ENCODE measurements at places on chromosomes 13 and 19. TPM values are rescaled to one million over a fixed set of nuclear protein-coding genes. Genes with fewer than 3 reads are reported as not detected.

DNA sequence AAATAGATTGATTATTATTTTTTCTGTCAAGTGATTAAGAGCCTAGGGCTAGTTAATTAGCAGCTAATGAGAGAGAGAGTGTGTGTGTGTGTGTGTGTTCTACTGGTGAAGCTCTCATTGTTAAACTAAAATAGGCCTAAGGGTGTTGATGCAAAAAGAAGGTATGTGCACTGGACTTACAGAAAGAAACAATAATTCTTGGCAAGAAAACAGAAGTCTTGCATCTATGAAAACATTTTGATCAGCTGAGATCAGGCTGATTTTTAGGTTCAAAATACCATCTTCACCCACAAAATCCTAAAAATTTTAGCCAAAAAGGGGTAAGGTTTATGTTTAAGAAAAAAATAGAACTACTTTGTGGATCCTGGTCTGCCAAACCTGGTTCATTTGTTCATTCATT is 106.5 kb downstream of the POSTN start:
- no peak overlapping the region for H3K4me3 ChIP-seq
- no peaks in the 10 kb centered on the region for H3K36me3 ChIP-seq
- H3K4me1 ChIP-seq, result peaks cover 6% of the 10 kb centered on the region
- DNase-seq, result no peak
- H3K27me3 ChIP-seq, result no peaks in the 10 kb centered on the region
- H3K27ac ChIP-seq, result no peak overlapping the region

GRCh38 chr19:17346109-17346671 is 8.8 kb downstream of the GTPBP3 start:
- DNase-seq, result peak; percentile 54
- H3K27ac ChIP-seq, result no peak overlapping the region
- peaks cover 3% of the 10 kb centered on the region for H3K36me3 ChIP-seq
- H3K27me3 ChIP-seq, result peaks cover 3% of the 10 kb centered on the region

DNA sequence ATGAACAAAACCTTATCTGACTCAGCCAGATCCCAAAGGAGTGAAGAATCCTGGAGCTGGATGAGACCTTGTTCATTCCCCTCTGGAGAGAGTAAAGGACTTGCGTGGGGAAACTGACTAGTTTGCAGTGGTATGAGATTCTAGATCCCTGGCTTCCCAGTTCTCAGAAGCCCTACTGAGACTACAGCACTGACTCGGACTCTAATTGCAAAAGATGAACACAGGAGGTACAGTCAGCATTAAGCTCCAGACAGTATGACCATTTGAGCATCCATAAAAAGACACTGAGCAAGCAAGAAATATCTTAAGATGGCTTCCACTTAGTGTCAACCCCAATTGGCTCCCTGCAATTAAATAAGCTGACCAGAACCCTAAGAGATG is 6.8 kb downstream of the ZC3H4 start:
- H3K4me1 ChIP-seq, result peaks cover 12% of the 10 kb centered on the region
- H3K27ac ChIP-seq, result peak overlapping the region; percentile 53
- peak; percentile 58 for DNase-seq
- H3K4me3 ChIP-seq, result no peak overlapping the region
- peaks cover 1% of the 10 kb centered on the region for H3K36me3 ChIP-seq

DNA sequence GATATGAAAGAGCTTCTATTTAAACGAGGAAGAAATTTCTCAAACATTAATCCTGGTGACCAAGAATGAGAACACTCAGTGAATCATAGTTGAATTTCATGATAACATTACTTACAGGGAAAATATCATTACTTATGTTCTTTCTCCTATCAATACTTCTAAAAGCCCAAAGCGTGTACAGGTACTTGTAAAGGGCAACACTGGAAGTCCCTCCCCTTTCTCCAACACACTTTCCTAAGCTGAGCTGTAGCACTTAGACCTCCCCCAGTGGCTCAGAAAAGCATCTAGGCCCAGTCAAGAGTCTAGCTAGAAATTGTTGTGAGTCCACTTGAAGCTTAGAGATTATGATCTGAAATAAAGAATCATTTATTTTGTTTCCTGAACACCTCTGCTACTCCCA is 150.7 kb downstream of the ABCC4 start:
- no peak for DNase-seq
- H3K27me3 ChIP-seq, result no peaks in the 10 kb centered on the region
- no peaks in the 10 kb centered on the region for H3K4me1 ChIP-seq
- no peaks in the 10 kb centered on the region for H3K36me3 ChIP-seq
- no peak overlapping the region for H3K27ac ChIP-seq

DNA sequence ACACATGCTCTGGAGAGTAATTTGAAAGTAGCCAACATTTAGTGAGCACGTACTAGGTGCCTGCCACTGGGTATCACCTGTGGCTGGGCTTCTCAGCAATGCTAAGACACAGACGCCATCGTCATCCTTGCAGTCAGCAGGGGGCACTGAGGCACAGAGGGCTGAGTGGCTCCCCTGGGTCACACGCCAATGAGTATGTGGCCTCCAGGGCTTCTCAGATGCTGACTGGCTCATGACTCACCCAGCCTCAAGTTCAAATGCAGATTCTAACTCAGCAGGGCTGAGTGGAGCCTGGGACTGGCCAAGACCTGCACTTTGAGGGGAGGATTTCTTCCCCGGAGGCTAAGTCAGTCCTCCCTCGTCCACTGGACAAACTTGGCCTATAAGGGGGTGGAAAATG is 115.1 kb upstream of the CACNA1A start:
- peaks cover 5% of the 10 kb centered on the region for H3K4me1 ChIP-seq
- no peaks in the 10 kb centered on the region for H3K36me3 ChIP-seq
- no peak overlapping the region for H3K4me3 ChIP-seq
- H3K27me3 ChIP-seq, result peaks cover 2% of the 10 kb centered on the region
- DNase-seq, result peak; percentile 89

DNA sequence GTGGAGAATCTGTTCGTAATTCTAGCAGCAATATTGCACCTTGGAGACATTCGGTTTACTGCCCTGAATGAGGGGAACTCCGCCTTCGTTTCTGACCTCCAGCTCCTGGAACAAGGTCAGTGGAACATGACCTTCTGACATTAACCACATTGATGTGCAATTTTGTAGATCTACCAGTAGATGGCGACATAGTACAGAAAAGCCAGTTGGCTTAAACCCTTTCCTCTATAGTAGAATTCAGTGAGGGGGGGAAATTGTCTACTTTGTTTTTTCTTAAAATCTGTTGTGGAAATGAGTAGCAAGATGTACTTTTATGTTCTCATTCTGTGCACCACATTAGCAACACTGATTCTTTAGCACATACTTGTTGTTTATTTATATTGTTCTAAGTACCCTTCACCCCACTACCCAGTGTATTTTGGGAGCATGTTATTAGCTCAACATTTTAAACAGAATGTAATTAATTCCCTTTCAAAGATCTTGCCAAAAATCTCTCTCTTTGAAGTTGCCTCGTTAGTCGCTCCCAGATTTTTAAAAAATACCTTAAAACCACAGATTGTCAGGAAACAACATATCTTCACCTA is 332.2 kb downstream of the MYO16 start:
- peak; percentile 74 for DNase-seq
- H3K36me3 ChIP-seq, result no peaks in the 10 kb centered on the region
- H3K27me3 ChIP-seq, result no peaks in the 10 kb centered on the region
- H3K4me3 ChIP-seq, result no peak overlapping the region
- H3K4me1 ChIP-seq, result peaks cover 9% of the 10 kb centered on the region

- H3K27me3 ChIP-seq, result no peaks in the 10 kb centered on the region
- DNase-seq, result no peak
- no peak overlapping the region for H3K27ac ChIP-seq
- no peaks in the 10 kb centered on the region for H3K36me3 ChIP-seq
- peak overlapping the region; percentile 12 for H3K4me3 ChIP-seq
These were observed 58.2 kb upstream of the XPO4 start for GRCh38 chr13:20960663-20961309.

The DCLK1 gene
- 6.3 TPM for total RNA-seq

The OR7D2 gene
- total RNA-seq, result 0.17 TPM

- no peak for DNase-seq
- no peak within 1 kb of the TSS for H3K4me3 ChIP-seq
- H3K27me3 ChIP-seq, result peaks cover 18% of the 10 kb centered on the region
- no peaks in the 10 kb centered on the region for H3K36me3 ChIP-seq
- peaks cover 3% of the 10 kb centered on the region for H3K4me1 ChIP-seq
These were observed at the start of gene FGF21 for GRCh38 chr19:48755084-48755641. FGF21 (plus strand) TSS chr19:48755524; CDS start chr19:48756237, 713 bp downstream.

- no peaks in the 10 kb centered on the region for H3K27me3 ChIP-seq
- no peak overlapping the region for H3K27ac ChIP-seq
- no peaks in the 10 kb centered on the region for H3K36me3 ChIP-seq
- DNase-seq, result no peak
These were observed 381.6 kb downstream of the KLF5 start for GRCh38 chr13:73440296-73440895.

DNA sequence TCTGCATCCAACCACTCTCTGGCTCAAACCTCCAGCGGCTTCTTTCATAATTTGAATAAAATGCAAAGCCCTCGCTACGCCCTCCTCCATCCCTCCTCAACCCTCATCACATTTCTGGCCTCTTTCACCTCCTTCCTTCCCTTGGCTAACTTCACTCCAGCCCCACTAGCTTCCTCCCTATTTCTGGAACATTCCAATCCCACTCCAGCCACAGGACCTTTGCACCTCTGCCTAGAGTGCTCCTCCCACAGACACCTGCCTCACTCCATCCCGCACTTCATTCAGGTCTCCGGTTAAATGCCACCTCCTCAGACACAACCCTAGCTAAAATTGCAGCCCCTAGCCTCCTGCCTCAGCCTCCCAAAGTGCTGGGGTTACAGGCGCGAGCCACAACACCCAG is 7.9 kb upstream of the DPF1 start:
- no peaks in the 10 kb centered on the region for H3K36me3 ChIP-seq
- H3K4me3 ChIP-seq, result no peak overlapping the region
- H3K27me3 ChIP-seq, result no peaks in the 10 kb centered on the region
- H3K4me1 ChIP-seq, result peaks cover 2% of the 10 kb centered on the region
- H3K27ac ChIP-seq, result no peak overlapping the region

The LRFN3 gene
- total RNA-seq, result 3.1 TPM

DNA sequence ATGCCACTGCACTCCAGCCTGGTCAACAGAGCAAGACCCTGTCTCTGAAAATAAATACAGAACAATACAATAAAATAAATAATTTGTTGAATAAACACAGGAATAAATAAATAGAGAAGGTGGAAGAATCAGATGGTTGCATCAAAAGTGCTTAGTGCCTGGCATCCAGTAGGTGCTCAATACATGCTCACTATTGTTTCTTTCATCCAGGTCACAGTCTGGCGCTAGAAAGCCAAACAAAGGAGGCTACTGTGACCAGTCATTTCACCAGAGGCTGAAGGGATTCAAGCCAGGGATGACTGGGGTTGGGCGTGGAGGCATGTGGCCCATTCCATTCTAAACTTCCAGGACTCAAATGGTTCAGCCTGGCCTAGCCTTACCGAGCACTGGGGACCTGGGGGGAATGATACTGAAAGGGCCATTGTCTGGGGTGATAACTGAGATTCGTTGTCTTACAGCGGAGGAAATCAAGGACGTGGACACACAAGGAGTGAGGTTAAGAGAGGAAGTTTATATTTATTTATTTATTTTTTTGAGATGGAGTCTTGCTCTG is 3.6 kb upstream of the NDUFB7 start:
- peaks cover 6% of the 10 kb centered on the region for H3K4me1 ChIP-seq
- DNase-seq, result no peak
- no peak overlapping the region for H3K27ac ChIP-seq
- H3K27me3 ChIP-seq, result no peaks in the 10 kb centered on the region
- no peaks in the 10 kb centered on the region for H3K36me3 ChIP-seq
- no peak overlapping the region for H3K4me3 ChIP-seq

The ZNF665 gene
- 6.3 TPM for total RNA-seq

DNA sequence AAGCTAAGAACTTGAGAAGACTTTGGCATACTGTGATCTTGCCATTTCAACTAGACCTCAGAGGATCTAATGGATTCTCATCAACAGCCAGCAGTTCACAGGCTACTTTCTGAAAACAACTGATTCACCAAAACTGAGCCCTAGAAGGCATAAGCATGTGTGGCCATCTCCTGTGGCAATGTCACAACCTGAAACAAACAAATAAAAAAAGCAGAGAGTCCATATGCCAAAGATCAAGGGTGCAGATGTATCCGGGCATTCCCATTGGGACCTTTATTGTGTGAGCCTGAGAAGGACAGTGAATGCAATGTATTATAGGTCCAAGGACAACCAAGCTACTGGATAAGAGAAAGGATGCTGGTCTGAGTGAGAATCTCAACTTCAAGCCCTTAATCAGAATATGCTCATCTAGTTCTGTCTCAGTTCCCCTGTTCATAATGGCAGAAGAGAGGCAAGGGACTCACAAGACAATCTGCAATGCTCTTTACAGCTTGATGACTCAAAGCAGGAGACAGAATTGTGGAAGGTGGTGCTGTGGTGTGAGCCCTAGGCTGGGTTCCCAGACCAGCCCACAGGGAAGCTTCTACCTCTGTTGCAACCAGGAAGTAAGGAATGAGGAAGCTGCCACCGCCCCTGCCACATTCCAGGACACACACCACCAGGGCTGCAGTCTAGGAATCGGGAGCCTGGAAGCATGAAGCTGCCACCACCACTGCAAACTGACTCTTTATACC is 133.7 kb downstream of the RAP2A start:
- H3K4me3 ChIP-seq, result no peak overlapping the region
- no peaks in the 10 kb centered on the region for H3K4me1 ChIP-seq
- H3K27ac ChIP-seq, result no peak overlapping the region
- DNase-seq, result peak; percentile 15

DNA sequence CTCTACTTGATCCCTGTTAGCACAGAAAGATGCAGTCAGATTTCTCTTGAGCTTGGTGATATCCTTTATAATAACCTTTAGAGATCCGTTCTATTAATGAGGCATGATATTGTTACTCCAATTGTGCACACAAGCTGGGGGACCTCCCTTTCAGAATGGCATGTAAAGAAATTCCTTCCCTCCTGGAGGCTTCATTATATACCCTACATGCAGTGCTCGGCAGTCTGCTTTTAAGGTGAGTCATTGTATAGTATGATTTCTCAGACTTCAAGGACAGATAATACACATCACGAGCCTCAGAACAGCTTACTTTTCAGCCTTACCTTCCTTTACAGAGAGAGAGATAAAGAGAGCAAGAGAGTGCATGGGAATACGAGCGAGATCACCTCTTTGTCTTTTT is 261.3 kb downstream of the ATP8A2 start:
- no peak overlapping the region for H3K4me3 ChIP-seq
- no peaks in the 10 kb centered on the region for H3K27me3 ChIP-seq
- no peaks in the 10 kb centered on the region for H3K4me1 ChIP-seq
- no peak overlapping the region for H3K27ac ChIP-seq
- no peaks in the 10 kb centered on the region for H3K36me3 ChIP-seq

GRCh38 chr13:29583073-29583785 is 12.3 kb downstream of the SLC7A1 start:
- H3K36me3 ChIP-seq, result no peaks in the 10 kb centered on the region
- H3K27me3 ChIP-seq, result no peaks in the 10 kb centered on the region
- no peak overlapping the region for H3K27ac ChIP-seq
- H3K4me1 ChIP-seq, result peaks cover 5% of the 10 kb centered on the region
- H3K4me3 ChIP-seq, result no peak overlapping the region
- peak; percentile 91 for DNase-seq

The CADM4 gene
- total RNA-seq, result 2.1 TPM
